ENCODE measurements at places on chromosomes 2 and 18.

DNA sequence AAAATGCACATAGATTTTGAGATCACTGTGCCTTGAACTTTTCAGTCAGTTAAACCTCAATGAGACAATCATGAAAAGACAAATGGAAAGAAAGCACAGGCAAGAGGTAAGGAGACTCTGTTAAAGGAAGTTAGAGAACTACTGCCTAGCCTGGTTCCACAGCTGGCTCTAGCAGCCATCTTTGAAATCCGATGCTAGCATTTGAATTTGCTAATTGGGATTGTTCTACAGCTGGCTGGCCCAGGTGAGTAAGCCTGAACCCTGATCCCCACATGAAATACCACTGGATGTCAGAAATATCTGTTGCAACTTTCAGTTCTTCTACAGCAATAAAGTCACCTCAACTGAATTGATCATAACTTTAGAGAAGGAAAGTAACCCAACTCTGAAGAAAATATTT is 315.2 kb upstream of the CHAC2 start:
- DNase-seq, result no peak

- no peak for DNase-seq
Measured at GRCh38 chr2:36031471-36031870, 324.1 kb upstream of the CRIM1 start.

DNA sequence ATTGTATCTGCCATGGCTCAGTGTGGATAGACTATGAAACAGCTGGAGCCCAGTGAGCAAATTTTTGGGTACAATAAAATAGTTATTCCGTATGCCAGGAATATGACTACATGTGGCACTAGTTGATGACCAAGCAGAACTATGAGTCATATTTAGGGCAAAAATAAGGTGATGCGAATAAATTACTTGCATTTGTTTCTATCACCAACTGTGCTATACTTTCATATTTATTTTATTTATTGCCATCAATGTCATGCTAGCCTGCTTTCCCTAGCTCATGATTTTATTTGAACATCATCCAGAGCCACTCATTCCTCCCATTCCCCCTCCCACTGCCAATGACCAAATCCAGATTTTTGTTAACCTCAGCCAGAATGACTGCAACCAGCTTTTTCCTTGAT is 13.3 kb upstream of the FAP start:
- DNase-seq, result no peak

DNA sequence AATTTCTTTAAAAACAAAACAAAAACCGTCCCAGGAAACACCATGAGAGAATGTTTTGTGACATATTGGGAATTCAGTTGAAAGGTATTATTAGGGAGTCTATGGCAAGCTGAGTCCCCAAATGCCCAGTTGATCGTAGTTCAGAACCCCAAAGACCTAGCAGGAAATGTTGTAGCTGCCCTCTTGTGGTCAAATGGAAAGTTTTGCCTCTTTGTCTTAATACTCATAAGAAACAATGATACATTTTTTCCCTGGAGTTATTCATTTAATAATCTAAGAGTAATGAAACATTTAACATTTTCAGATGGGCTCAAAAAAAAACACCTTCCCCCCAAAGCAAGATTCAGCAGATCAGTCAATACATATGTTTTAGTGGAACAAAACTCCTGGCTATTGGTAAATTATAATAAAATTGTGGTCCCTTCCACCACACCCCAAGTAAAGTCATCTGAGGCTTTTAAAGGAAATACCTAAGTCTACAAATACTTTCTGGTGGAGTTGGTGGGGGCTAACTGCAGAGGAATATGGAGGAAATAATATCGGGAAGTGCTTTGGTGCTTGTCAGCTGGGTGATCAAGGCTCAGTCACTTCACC is 37.8 kb upstream of the EFEMP1 start:
- peak; percentile 41 for DNase-seq

- DNase-seq, result no peak
Measured at GRCh38 chr18:75257605-75258004, 47.0 kb downstream of the TSHZ1 start.

- no peak for DNase-seq
Measured at GRCh38 chr2:241989074-241989473, 119.5 kb downstream of the RTP5 start.

- no peak for DNase-seq
Measured at GRCh38 chr18:7084080-7085065, 33.2 kb downstream of the LAMA1 start.

GRCh38 chr2:101125374-101125773 is 25.8 kb downstream of the TBC1D8 start:
- DNase-seq, result no peak

DNA sequence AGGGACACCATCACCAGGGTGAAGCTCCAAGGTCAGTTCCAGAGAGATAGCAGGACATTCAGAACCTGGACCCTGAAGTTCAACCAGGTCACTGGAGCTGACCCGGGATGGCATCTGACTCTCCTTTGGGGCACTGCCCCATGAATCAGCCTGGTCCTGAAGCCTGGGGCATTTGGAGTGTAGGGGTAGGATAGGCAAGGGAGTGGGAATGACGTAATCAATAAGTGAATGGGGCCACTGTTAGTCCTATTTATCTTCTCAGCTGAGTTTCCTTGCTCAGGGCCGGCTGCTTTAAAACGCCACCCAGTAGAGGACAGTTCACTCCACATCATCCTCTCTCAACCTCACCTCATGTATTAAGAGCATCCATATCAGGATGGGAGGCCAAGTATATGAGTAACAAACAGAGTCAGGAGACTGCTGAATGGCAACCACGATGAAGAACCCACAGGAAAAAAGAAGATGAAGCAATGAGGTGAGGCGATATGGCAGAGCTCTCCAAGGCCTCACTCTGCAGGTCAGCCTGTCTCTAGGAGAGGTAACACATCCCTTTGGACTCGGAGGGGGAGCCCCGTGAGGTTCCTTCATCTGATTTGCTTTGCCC is 1.8 kb upstream of the RFX8 start:
- DNase-seq, result no peak

DNA sequence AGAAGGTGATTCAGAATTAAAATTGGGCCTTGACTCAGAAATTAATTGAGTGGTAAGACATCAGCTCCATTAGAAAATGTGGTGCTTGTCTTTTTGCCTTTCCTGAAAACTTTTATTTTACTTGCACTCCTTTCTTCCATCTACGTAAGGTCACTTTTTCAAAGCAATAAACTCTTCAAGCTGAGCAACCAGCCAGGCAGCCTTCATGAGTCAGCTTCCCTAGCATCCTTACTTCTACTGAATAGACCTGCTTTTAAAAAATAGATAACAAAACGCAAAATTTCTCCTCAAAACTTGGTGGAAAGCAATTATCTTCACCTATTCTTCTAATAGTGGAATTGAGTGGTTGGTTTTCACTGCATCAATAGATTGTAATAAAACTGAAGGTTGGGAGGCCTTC is 504.2 kb downstream of the ARHGAP15 start:
- DNase-seq, result no peak

- DNase-seq, result peak; percentile 18
Measured at GRCh38 chr2:241854342-241855244, 4.1 kb downstream of the PDCD1 start.

DNA sequence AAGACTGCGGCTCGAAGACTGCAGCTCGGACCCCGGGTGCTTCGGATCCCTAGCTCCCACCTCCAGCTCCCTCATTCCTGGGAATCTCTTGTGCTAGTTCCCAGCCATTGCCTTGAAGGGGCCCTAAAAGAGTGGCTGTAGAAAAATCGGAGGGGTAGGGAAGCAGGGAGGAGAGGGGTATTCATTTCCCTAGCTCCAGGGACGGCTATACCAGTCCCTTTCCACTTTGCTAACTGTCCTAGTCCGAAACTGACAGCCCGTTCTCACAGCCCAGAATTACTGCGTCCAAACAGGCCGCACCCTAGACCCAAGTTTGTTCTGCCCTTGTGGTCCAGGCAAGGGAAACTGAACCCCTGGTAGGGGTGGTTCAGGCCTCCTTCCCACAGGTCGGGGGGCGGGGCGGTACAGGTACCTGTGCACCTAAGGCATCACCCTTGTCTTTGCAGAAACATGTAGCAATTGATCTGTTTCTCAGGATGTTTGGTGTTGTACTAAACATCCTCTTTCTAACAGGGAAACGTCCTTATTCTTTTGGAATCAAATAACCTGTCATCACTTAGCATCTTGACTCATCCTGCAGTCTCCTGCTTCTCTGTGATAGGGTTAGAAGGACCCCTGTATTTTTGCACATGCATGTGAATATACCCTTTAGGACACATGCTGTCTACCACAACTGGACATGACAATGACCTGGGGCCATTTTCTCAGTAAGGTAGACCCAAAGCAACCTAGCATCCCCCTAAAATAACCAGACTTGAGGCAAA is 4.0 kb downstream of the EMX1 start:
- no peak for DNase-seq

GRCh38 chr2:42101206-42102023 is 53.6 kb downstream of the PKDCC start:
- peak; percentile 35 for DNase-seq

- DNase-seq, result no peak
Measured at GRCh38 chr2:10978090-10978670, 66.4 kb downstream of the KCNF1 start.

- DNase-seq, result no peak
Measured at GRCh38 chr2:12066116-12066515, 319.7 kb downstream of the LPIN1 start.

DNA sequence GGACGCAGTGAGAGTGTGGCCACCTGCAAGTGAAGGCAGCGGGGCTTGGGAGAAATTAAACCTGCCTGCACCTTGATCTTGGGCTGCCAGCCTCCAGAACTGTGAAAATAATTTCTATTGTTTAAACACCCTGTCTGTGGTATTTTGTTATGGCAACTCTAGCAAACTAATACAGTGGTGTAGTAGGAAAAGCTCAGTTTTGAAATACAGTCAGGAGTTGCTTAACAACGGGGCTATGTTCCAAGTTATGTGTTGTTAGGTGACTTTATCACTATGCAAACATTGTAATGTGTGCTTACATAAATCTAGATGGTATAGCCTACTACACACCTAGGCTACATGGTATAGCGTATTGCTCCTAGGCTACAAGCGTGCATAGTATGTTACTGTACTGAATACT is 93.4 kb upstream of the FN1 start:
- no peak for DNase-seq

- DNase-seq, result no peak
Measured at GRCh38 chr18:73551211-73551610, 596.4 kb downstream of the FBXO15 start.

- no peak for DNase-seq
Measured at GRCh38 chr2:9002637-9003365, 683 bp downstream of the MBOAT2 start.

- DNase-seq, result no peak
Measured at GRCh38 chr18:8279346-8279745, 329.9 kb upstream of the RAB12 start.

GRCh38 chr2:143390171-143390570 is 261.0 kb downstream of the ARHGAP15 start:
- DNase-seq, result no peak

DNA sequence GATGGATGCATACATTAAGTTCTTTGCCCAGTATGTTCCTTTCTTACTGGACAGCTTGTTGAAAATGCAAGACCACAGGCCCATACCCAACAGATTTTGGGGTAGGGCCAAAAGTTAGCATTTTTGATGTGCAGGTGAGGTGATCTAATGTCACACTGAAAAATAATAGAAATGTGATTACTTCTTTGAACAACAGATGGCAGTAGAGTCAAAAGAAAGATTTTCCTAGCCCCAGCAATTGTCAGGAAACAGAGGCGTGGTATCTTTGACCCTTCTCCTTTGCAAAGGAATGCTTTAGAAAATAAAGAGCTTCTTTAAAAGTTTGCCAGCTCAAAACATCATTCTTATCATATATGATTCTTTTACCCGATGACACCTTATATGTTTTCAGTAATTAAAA is 343.6 kb upstream of the SYT4 start:
- DNase-seq, result peak; percentile 34

DNA sequence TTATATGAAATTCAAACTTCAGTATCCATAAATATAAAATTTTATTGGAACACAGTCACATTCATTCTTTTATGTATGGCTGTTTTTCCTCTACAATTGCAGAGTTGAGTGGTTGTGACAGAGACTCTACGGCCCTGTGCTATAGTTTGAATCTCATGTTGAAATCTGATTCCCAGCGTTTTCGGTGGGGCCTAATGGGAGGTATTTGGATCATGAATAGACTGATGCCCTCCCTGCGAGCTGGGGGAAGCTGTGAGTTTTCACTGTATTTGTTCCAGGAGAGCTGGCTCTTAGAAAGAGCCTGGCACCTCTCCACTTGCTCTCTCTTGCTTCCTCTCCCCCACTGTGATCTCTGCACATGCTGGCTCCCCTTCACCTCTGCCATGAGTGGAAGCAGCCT is 1.7 kb downstream of the PFN4 start:
- DNase-seq, result no peak

DNA sequence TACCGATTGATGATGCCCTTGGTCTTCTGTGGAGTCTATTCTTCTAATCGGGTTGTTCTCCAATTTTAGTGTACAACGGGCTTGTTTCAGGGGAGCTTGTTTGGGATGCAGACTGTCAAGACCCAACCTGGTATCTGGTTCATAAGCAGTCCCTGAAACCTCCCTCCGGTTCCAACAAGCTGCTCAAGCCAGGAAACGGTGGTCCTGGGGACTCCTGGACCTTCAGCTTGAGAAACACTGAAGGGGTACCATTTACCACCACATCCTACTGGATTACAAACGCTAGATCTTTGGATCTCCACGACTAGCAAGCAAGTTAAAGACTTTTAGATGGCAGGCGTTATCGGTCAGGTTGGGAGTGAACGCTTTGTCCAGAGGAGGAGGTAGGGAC is 2.0 kb downstream of the BCL2 start:
- DNase-seq, result no peak

DNA sequence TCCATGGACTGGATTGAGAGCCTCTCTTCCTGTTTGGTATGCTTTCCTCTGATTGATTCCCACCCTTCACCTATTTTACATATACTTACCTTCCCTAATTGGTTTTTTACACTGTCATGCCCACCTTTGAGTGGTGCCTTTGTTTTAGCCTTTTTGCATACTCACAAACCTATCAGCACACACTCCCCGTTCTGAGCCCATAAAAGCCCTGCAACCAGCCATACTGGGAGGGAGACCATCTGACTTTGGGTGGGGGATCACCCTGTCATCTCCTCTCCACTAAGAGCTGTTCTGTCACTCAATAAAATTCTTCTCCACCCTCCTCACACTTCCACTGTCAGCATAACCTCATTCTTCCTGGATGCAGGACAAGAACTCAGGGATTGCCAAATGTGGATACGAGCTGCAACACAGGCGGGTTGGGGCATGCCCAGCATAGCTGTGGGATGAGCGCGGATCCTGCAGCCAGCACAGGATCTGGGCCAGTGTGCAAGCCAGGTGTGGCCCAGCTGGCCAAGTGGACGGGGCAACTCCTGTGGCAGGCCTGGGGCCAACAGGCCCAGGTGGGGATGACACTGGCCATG is 9.4 kb upstream of the MOB1A start:
- no peak for DNase-seq

DNA sequence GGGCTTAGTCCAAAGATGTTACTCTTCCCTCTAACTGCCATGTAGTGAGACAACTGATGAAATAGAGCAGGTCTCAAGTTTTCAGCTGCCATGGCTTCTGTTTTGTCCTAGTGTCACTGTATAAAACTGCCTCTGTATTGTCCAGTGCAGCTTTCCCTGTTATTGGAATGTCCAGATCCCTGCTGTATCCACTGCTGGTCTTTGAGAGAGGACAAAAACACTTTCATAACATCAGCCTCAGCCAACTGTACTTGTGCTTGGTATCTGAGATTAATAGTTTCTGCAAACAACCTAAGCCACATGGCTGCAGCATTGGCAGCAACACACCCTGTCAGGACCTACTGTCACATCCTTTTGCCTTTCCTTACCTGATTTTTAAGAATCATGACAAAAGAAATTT is 480.2 kb downstream of the LPIN1 start:
- DNase-seq, result no peak

GRCh38 chr2:144426981-144427479 is 92.9 kb downstream of the ZEB2 start:
- no peak for DNase-seq
